Activated gamma-delta T cell (primary cell): ENCODE measurements at places on chromosomes 5 and 9.

DNA sequence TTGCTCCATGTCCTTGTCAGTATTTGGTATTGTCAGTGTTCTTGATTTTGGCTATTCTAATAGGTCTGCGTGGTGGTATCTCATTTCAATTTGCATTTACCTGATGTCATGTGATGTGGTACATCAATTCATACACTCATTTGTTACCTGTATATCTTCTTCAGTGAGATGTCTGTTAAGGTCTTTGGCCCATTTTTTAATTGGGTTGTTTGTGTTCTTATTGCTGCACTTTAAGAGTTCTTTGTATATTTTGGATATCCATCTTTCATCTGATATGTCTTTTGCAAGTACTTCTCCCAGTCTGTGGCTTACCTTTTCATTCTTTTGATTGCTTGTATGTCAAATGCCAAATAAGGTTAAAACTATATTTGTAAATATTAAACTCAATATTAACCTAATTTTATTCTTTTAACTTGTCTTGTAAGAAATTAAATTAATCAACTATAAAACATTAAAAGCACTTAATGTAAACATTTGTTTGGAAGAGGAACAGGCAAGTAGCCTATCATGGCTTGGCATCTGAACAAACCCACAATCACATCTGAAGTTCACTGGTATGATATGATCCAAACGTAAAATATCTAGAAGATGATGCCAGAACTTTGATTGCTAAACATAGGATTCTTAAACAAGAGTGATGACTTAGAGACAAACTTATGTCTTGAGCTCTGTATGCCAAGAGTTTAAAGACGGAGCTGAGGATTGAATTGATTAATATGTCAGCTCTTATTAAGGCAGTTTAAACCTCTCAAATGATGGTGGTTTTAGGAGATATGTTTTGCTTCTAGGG, 587.3 kb downstream of the ANXA1 start:
- no peak for DNase-seq

- no peak for DNase-seq
Measured at GRCh38 chr5:33892620-33893137, 889 bp upstream of the ADAMTS12 start.

DNA sequence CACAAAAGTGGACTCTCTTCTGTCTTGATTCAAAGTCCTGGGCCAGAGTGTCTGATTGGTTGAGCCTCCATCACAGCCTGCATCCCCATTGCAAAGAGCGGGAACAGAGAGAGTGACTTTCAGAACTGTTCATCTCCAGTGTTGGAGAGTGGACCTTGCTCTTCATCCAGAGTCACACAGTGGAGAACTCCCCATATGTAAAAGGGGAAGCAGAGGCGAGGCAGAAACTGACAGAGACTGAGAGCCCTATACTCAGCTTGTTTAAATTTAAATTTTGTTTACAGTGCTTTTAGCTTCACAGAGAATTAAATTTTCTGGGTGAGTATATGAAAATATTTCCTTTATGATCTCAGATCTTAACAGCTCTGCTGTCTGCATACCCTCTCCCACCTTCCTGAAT, 70.0 kb upstream of the SSBP2 start:
- no peak for DNase-seq

- DNase-seq: no peak
Measured at GRCh38 chr5:135439231-135440205, 7.6 kb downstream of the DCANP1 start.

- DNase-seq: no peak
Measured at GRCh38 chr5:103393101-103393754, 134.7 kb downstream of the MACIR start.

GRCh38 chr5:7331131-7331530, 64.8 kb upstream of the ADCY2 start:
- no peak for DNase-seq

DNA sequence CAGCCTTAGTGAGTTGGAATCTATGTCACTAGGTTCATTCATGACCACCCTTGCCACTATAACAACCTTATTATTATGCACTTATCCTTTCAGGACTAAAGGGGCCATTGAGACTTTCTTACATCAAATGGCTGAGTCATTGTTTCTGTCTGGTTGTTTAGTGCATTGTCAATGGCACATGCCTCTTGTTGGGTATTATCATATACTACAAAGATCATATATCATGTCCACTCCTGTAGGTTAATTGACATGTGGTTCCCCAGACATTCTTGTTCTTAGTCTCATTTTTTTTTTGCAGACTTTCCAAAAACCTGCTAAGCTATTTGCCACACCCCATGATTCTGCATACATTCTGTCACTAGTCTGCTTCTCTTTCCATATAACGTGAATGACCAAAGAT, 66.7 kb upstream of the PRDM9 start:
- no peak for DNase-seq

DNA sequence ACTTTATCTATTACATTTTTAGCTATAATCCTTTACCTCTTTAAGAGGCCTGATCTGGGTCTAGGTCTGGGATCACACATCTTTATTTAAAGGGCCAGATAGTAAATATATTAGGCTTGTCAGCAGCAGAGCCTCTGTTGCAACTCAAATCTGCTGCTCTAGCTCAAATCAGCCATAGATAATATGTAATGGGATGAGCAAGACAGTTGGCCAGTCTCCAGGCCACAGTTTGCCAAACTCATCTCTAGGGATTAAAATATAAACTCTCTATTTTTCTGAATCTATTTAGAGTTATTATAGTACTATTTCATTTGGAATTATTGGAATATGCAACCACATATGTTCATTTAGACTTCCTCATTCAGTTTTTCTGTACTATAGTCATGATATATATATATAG, 115.9 kb upstream of the MINAR2 start:
- no peak for DNase-seq

- no peak for DNase-seq
Measured at GRCh38 chr9:136143215-136144001, 24.7 kb upstream of the TMEM250 start.
